ENCODE measurements at places on chromosomes 4 and X.

- no peak for DNase-seq
Observed at GRCh38 chr4:94545296-94545695, 93.6 kb downstream of the PDLIM5 start.

DNA sequence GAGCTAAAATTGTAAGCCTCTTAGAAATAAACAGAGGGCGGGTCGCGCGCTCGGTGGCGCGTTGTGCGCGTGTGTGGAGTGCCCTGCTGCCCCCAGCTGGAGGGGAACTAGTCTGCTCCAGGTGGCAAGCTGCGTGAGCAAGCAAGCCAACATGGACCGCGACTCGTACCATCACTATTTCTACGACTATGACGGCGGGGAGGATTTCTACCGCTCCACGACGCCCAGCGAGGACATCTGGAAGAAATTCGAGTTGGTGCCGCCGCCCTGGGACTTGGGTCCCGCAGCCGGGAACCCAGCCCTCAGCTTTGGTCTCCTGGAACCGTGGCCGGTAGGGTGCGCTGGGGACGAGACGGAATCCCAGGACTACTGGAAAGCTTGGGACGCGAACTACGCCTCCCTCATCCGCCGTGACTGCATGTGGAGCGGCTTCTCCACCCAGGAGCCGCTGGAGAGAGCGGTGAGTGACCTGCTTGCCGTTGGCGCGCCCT is 66.1 kb downstream of the DNAAF6 start:
- peak; percentile 22 for DNase-seq

DNA sequence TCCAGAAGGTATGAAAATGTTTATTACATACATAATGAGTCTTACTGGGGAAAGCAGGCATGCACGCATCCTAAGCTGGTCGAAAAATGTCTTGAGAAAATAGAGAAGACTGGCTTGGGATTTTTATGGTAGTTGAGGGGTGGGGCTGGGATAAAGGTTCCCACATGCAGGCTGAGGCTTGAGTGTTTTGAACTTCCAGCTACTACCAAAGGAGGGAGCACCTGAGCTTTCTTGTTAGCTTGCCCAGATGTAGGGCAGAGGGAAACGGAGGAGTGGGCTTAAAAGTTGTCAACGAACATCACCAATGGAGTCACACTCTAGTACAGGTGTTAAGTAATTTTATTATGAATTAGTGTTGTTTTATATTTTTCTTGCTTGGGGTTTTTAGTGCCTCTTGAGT is 39.6 kb upstream of the SRPX start:
- DNase-seq: no peak

- no peak for DNase-seq
Observed at GRCh38 chrX:47198026-47198686, 4.5 kb downstream of the UBA1 start.

DNA sequence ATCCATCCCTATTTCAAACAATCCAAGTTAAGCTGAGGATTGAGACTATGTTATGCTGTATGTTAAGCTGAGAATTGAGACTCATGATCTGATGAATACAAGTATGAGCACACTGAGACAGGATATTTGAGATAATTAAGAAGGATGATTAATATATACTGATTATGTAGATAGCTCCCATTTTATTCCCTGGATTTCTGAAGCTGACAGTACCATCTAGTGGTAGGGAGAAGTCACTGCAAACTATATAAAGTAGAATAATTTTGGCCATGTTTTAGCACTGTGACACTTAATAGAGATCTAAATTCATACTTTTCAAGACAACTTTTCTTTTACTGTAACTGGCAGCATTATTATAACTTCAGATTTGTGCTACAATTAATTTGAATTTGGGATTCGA is 63.8 kb upstream of the HPRT1 start:
- no peak for DNase-seq

GRCh38 chr4:134201216-134202161 is at the start of gene PABPC4L:
Gene PABPC4L, minus strand, starts transcription at chr4:134201789. Its CDS starts 770 bp downstream, at chr4:134201019.
- no peak for DNase-seq

GRCh38 chrX:7987160-7988012 is 60.2 kb upstream of the PNPLA4 start:
- DNase-seq: no peak

DNA sequence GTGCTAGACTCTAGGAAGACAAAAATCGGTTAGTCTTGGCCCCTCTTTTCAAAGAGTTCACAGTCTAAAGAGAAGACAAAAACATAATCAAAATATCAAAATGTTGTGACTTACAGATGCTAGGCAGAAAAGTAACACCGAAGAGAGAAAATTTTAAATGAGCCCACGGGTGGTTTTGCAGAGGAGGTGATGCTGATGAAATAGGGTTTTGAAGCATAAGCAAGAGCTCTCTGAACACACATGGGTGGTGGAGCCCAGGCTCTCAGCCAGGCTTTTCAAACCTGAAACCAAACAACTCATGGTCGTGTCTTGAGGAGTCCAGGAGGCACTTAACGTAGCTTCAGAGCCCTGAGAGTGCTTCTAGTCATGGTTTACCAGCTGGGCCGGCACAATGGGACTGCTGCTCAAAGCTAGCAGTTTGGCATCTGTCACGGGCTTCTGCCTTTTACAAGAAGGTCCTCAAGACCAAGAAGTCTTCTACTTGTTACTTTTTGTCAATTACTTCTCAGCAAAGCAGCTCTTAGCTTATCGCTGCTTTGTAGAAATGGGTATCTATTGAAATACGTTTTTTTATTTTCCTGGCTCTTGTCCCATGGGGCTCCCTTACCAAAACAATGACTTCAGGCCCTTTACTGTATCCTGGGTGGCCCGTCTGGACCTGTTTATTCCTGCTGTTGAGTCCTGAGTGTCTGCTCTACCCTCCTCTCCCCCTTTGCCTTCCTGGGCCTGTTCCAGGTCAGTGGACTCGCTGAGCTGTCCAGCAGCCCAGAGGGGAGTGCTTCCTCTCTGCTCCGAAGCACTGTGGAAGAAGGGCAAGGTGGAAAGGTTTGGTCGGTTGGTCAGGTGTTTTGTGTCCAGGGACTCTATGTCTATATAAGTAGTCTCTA is 69.5 kb downstream of the TNIP2 start:
- no peak for DNase-seq

DNA sequence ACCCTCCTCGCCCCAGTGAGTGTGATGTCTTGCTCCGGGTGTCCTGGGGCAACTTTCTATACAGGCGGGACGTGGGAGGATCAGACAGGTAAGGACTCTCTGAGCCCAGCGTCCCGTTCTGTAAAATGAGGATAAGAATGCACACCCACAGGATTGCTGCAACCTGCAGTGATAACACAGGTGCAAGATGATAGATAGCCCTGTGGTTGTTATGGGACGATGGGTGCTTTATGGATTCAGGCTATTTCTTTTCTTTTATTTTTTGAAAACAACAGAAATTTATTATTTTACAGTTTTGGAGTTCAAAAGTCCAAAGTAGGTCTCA is 28.6 kb downstream of the BEX3 start:
- no peak for DNase-seq

GRCh38 chrX:138872537-138872936 is 161.0 kb upstream of the FGF13 start:
- DNase-seq: no peak

- no peak for DNase-seq
Observed at GRCh38 chr4:86036736-86037135, 323.1 kb downstream of the MAPK10 start.

- no peak for DNase-seq
Observed at GRCh38 chrX:39247536-39247935, 446.3 kb downstream of the MID1IP1 start.

- peak; percentile 57 for DNase-seq
Observed at GRCh38 chr4:81648576-81649275, 177.0 kb upstream of the RASGEF1B start.

GRCh38 chr4:117740736-117741135 is 293.6 kb upstream of the NDST3 start:
- DNase-seq: no peak

GRCh38 chr4:107519053-107519452 is 201.0 kb downstream of the PAPSS1 start:
- no peak for DNase-seq

DNA sequence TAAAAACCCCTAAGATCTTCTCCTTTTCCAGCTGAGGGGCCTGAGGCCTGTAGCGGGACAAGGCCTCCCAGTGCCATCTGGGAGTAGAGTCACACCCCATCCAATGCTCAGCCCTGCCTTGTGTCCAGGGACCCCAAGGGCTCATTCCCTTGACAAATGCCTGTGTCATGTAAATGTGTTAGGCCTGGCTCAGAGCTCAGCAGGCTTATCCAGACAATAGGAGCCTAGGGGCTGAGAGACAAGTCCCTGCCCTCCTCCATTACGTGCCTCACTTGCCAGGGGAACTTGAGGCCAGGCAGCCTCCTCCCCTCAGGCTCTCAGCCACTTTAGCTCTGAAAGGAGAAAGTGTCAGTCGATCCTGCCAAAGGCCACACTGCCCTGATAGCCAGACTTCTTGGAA is 166.8 kb upstream of the MAMLD1 start:
- DNase-seq: no peak

GRCh38 chr4:153549405-153549804 is 83.2 kb downstream of the TMEM131L start:
- peak; percentile 31 for DNase-seq

- DNase-seq: no peak
Observed at GRCh38 chr4:113450295-113451080, 311.1 kb downstream of the CAMK2D start.

DNA sequence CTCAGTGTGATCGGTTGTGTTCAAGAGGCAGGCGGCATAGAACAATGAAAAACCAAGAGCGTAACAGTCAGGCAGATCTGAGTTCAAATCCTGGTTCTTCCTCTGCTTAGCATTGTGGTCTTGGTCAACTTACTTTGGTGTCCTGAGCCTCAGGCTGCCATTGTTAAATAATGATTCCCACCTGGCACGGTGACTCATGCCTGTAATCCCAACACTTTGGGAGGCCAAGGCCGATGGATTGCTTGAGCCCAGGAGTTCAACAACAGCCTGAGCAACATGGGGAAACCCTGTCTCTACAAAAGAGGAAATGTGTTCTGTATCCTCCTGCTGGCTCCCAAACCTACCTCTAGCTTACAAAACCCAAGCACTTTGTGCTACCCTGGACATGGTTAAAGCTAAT is 129.0 kb upstream of the STX18 start:
- no peak for DNase-seq

- DNase-seq: no peak
Observed at GRCh38 chrX:80312448-80312847, 107.8 kb upstream of the TENT5D start.

DNA sequence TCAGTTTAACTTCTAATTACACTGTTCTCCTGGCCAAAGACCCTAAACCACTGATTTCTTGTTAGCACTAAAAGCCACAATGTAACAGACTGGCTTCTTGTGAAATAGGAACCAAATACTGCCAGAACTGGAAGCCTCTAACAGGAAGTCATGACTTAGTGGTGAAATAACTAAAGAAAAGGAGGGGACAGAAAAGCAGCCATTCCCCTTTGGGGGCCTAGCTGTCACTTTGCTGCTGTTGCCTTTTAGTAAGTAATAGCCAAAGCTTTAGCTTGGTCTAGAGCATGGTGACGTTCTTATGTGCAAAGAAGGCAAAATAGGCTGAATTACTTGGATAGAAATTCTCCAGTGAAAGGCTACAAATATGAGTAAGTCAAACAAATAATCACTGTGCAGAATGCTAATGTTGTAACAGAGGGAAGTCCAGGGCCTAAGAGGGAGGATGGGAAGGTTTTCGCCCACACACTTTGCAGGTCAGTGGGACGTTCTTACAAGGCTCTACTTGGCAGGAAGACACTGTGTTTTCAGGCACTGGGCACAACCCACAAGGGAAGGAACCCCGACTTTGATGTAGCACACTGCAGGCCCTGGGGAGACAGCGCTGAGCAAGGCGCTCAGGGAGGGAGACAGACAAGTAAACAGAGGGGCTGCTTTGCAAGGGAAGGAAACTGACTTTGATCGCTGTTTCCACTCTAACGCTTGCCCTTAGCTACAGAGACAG is 16.7 kb downstream of the GAB3 start:
- DNase-seq: peak; percentile 28

DNA sequence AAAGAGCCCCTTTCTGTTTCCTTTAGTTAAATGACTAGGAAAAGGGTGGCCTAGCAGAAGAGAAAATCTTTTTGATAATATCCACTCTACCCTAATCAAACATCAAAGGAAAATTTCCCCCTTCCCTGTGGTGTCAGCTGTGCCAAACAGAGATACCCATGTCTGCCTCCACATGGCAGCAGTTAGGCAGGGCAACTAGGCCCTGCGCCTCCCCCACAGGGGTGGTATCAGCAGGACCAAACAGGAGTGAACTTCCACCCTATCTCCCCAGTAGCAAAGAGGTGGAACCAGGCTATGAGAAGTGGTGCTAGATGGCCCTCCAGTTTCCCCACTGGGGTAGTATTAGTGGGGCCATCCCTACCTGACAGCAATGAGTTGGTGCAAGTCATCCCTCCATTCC is 19.8 kb upstream of the XKRX start:
- no peak for DNase-seq

GRCh38 chr4:58649226-58649625 is 1539.0 kb upstream of the IGFBP7 start:
- DNase-seq: no peak

DNA sequence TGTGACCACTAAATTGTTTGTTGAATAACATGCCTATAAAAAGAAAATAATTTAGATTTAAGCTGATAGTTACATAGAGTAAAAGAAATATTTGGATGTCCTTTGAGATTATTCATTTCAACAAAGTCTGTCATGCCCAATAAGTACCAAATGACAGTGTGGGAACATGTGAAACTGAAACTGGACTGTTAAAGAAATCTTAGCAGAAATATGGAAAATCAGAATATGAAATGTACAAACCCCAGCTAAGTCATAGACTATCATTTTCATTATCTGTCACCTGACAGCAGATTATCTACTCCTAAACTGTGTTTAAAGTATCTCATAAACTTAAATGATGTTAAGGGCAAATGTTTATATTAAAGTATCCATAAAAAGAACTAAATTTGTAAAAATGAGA is 437.8 kb upstream of the FAM241A start:
- no peak for DNase-seq

DNA sequence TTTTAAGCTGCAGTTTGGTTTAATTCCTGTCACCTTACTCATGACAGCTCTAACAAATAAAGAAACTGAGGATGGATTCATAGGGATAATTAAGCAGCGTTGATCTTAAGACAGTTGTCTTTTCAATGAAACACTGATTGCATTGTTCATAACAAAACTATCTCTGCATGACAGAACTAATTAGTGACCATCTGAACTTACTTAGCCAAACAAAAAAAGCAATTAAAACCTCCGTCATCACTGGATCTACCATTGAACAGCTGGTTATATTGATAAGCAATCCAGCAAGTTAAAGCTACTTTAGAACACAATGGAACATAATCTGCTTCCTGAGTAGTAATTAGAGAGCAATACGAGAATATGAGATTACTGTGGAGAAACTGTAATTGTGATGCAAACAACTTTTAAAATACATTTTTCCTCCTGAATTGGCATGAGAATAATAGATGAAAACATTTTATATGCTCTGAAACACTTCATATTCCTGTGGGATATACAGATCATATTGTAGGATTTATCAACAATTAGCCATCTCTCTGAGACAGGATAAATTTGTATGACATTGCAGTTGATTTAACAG is 2576.8 kb downstream of the PCDH7 start:
- DNase-seq: no peak

Measured in activated CD4-positive, alpha-beta memory T cell treated with anti-CD3 and anti-CD28 coated beads for 36 hours (primary cell).